Karpas-422 (cell line): ENCODE measurements at places on chromosomes 7 and 10. TPM values are rescaled to one million over a fixed set of nuclear protein-coding genes. Genes with fewer than 3 reads are reported as not detected.

DNA sequence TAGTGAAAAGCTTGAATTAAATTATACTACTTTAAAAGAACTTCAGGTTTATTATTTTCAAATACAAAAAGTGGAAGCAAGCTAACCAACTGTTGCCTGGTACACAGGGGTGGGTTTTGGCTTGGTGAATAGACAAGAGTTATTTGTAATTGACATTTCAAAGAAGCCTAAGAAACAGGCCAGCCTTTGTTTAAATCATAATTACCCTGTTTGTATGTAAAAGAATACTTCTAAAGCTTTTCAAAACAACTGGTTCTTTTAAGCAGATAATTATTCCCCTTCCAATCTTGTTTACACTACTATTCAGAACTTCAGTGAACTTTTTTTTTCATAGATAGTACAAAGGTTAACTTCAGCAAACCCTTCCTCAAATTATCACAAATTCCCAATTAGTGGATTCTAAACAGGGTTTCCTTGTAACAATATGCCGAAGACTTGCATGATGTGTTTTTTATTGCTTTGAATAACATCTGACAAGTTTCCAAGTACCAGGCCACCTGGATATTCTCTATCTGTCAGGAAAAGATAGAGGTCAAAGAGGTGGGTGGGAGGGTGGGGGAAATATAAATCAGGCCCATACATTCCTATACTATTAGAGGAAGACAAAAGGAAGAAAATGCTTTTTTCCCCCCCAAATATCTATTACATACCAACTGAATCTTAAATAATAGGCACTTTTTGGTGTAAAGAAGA is 20.4 kb downstream of the SSMEM1 start:
- DNase-seq, result no peak

DNA sequence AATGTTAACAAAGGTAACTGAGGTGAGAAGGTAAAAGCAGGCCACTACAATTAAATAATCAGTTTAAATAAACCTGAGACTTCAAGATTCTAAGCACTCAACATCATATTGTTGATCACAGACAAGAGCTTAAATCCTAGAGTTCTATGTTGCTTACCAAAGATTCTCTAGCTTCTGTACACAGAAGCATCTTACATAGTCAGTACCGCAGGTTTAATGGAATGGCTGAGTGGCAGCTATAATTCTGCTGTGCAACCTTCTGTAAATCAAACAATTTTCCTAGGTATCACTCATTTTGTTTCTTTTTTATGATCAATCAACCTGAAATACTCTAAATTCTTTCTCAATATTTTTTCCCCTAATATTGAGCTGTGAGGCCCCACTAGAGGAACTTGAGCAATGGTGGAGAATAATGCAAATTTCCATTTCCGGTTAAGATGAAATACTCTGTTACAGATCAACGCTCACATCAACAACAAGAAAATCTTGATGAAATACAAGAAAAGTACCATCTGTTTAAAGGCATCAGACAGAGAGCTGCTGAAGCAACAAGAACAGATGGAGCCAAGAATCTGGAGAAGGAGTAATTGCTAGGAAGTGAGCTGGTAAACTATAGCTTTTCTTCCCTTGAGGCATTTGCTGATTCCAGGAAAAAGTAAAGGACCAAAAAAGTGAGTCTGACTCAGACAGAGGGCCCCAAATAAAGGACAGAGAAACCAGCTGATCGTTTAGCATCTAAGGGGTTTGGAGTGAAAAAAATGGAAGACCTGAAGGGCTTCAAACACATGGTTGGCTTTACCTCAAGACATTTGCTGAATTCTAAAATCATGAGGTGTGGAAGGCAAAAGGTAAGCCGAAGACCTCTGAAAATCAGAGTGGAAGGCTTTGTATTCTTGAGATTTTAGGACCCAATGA is 22.6 kb downstream of the PNPLA8 start:
- peak; percentile 85 for DNase-seq

DNA sequence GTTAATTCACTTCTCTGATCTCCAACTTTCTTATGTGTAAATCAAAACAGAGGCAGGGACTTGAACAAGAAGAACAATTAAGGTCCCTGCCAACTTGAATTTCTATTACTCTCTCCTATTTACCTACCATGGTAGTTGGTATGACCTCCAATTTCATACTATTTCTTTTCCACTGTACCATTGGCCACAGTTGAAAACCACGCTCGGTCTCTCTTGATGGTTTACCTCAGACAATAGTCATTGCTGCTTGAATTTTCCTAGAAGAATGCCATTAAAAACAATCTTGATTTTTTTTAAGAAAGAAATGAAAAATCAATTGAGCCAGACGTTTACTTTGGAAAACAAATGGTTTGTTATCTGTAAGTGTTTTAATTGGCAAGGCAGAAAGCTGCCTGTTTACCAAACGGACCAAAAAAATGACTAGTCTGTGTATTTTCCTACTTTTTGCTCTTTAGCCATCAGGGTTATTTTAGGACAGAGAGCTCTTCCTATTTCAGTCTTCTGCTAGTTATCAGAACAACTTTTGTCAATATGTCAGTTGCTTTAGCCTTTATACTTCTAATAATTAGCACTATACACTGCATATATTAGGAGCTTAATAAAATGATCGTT is 157.5 kb upstream of the PLXDC2 start:
- DNase-seq, result no peak

- DNase-seq, result peak; percentile 83
These were observed 16.3 kb upstream of the ZMIZ1 start for GRCh38 chr10:79052291-79053080.

DNA sequence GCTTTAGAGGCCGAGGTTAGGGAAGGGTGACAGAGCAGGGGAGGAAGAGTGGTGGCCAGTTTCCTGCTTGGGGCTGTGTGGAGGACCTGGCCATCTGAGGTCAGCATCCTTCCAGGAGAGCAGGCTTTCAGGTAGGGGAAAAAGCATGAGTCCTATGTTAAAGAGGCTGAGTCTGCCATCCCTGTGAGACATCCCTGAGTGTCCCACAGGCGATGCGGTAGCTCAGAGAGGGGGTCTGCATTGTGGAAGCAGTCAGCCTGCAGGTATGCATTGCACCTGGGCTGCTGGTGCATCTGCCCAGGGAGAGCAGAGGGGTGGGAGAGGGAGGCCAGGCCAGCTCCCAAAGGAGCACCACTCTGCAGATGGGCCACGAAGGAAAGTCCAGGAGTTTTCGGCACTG is 282.1 kb upstream of the ZNF32 start:
- no peak for DNase-seq

DNA sequence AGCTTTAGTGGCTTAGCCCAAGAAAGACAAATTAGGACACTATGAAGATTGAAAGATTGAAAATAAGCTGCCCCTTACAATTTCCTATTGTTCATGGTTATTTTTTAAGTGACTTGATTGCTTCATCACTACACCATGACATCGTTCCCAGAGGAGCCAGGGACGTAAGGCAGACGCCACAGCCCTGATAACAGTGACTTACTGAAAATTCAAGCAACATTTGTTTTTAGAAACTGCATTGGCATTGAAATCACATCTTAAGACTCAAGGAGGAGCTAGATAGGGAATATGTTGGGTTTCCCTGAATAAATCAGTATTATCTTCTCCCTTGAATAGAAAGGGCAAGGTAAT is 38.7 kb upstream of the ANK3 start:
- no peak for DNase-seq

DNA sequence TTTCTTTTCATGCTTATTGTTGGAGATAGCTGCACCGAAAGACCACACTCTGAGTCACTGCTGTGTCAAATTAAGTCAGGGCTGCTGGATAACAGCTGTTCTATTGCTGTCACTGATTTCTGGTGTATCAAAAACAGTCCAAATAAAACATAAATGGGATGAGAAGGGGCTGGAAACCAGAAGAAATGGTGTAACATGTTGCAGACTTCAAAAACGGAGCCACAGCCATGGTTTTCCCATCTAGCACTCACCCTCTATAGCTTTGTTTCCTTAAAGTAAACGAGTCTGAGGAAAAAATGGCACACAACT is 103.3 kb upstream of the DIP2C start:
- DNase-seq, result no peak

DNA sequence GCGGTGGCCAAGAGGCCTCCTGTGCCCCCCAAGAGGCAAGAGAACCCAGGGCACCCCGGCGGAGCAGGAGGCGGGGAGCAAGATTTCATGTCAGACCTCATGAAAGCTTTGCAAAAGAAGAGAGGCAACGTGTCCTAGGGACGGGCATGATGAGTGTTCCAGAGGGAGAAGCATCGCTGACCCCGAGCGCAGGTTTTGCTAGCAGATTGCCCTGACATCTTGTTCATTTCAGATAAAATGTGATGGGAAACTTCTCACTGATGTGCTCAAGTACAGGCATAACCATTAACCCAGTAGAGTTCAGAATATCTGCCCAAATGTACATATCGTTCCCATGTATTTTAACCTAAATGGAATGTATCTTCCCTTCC is 129.2 kb downstream of the APBB1IP start:
- DNase-seq, result no peak

DNA sequence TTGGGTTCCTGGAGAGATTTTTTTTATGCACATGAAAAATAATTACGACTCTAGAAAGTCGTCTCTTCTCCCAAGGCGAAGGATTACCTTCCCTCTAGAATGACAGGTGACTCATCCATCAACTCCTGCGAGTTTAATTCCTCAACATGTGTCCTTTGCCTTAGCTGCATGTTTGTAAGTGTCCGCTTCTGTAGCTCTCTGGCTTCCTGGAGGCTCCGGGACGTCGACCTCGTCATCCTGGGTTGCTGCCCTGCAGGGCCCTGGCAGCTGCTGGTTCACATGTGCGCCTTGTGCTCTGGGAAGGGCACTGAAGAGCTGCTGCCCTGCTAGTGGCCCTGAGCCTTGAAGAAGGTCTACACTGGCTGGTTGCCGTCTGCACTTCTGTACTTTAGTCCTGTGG is 210.2 kb downstream of the MLLT10 start:
- no peak for DNase-seq

DNA sequence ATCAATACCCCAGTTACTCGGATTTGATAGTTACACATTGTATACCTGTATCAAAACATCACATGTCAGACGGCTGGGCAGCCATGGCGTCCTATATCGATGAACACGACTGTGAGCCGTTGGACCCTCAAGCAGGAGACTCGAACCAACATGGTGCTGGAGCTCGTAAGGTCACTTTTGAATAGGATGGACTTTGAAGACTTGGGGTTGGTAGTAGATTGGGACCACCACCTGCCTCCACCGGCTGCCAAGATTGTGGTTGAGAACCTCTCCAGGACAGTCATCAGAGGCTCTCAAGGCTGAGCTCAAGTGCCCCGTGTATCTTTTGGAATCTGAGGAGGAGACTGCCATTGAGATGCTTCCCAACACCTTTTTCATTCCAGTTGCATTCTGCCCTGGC is 1.9 kb upstream of the RINT1 start:
- DNase-seq, result no peak

DNA sequence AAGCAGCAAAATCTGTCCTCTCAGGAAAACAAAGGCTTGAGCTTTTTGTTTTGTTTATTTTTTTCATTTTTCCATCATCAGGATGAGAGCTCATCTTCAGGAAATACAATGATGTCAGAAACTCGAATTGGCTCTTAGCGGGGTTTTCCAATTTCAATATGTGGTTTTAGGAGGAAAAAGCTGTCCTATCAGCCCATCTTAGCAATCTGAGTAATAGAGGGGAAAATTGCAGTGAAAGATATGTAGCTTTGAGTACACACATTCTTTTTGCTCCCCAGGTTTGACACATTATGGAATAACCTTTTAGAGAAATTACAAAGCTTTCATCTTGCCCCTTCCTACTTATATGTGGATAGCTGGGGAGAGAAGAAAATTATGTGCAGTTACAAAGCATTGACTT is 113.6 kb upstream of the MYO3A start:
- DNase-seq, result no peak

DNA sequence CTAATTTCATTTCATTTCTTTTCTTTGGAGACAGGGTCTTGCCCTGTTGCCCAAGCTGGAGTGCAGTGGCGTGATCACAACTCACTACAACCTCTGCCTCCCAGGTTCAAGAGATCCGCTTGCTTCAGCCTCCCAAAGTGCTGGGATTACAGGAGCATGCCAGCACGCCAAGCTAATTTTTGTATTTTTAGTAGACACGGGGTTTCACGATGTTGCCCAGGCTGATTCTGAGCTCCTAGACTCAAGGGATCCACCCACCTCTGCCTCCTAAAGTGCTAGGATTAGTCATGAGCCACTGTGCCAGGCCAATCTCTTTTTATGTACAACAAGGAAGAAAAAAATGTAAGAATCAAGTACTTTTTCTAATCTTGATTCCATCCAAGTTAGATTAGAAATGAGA is 10.7 kb upstream of the KMT2E start:
- DNase-seq, result no peak

GRCh38 chr10:118680197-118680596 is 74.6 kb downstream of the CACUL1 start:
- no peak for DNase-seq

DNA sequence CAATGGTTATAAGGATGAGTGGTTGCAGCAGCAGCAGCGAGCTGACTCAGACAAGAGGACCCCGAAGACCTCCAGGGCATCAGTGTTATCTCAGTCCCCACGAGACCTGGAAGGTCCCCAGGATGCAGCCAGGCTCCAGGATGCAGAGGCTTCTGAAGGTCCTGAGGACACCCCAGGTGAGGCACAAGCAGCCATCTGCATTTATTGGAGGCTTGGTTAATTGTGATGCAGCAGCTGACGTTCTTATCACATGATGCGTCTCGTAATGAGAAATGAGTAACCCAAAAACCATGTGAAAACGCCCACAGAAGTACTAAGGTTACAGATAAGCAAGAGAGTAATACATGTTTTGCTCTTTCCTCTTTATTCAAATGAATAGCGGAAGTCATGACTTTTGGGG is 17.4 kb downstream of the C7orf57 start:
- DNase-seq, result no peak

DNA sequence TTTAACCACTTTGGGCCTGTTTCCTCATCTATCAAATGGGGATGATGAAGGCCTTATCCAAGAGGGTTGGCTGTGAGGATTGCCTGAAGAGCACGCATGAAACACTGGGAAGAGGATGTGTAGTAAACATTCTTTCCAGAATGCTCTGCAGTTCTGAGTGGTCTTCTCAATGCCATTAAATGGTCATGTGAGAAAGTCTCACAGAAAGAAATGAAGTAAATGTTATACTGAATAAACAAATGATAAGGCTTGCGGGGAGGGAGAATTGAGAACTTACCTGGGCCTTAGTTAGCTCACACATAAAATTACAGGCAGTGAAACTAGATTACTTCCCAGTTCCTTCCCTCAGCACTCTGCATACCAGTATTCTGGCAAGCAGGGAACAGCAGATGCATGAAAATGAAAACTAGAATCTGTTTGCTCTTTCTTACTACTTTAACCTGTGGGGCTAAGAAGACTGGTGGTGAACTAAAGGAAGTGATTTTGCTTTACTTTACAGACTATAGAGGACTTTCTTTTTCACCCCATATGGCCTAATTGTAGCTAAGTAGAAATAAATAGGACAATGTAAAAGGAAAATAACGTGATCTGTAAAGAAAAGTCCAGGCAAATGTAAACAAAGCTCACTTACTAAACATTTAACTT is 135.3 kb upstream of the CCDC6 start:
- no peak for DNase-seq

The PNLIPRP2 gene
- not detected in 2 replicates for total RNA-seq

The AKR1D1 gene
- total RNA-seq, result not detected in 2 replicates

The LZTS2 gene
- total RNA-seq, result 11.3 and 23.9 TPM in 2 replicates

The MUC3A gene
- not detected in 2 replicates for total RNA-seq

The HHEX gene
- total RNA-seq, result 71.7 and 84.2 TPM in 2 replicates
